ENCODE measurements at places on chromosomes 13 and 19.

DNA sequence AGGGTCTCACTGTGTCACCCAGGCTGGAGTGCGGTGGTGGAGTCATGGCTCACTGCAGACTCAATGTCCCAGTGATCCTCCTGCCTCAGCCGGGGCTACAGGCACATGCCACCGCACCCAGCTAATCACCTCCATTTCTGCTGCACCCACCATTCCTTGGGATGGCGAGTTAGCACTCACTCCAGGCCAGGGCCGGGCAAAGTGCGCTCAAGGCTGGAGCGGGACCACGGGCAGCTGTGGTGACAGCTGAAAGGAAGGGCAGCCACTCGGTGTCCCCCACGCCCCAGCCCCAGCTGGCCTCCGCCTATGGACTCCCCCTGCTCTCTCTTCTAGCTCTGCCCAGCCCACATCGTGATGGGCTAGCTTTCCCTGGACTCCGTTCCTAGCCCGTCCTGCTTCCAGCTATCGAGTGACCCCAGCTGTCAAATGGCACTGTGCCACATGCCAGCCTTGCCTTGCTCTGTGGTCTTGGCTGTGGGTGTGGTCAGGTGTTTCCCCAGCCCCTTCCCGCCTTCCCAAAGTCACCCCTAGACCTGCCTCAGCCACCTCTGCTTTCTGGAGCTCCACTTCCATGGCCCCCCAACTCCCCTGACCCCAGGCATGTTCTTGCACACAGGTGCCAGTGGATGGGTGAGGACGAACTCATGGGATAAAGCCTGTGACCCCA lies 4.1 kb downstream of the MICOS13 start:
- DNase-seq = no peak

DNA sequence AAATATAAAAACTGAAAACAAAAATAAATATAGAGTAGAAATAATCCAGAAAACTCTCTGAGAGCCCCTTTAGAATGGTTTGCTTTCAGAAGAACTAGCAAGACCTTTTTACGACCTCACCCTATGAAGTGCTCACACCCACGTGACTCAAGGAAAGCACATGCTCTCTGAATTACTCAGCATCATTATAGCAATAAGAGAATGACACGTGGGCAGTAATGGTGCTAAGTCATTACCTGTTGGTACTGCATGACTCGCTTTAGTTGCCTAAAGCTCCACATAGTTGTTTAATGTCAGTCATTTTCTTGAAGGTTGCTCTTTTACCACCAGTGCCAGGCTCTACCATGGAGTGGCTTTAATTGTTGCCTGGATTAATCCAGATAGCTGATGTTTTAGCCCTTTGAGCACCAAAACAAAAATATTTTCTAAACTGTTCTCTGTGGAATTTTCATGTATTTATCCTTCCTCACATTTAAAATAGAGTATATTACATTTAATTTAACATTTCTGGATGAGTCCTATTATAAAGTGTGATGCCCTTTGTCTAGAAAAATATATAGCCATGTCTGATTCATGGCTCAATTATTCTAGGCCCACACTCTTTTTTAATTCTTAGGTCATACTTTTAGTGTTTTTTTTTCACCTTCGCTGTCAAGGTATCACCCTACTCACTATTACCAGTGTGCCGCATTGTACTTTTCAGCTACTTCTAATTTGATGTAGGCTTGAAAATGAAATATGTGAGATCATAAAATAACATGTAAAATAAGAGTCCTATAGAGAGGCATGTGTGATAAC lies 56.8 kb downstream of the THSD1 start:
- DNase-seq = no peak

DNA sequence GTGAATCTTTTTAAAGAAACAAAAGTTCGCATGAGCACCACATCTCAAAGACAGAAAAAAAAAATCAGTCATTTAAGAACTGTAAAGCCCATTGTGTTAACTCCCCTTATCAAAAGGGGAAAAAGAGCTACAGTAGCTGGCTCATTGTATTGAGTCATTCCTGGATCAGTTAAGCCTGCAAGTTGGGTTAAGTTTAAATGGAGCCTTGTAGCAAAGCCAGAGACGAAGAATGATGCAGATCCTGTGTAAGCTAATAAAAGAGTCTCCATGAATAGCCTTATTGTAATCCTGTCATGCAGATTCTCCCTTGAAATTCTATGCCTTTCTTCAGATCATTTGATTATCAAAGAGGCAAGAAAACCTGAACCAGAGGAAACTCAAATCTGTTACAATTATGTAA lies 83.8 kb downstream of the CRYL1 start:
- no peak for DNase-seq

- no peak for DNase-seq
Measured at GRCh38 chr13:67355812-67356476, 125.8 kb upstream of the PCDH9 start.
